Endodermal cell (in vitro differentiated cells): ENCODE measurements at places on chromosomes 13 and 19. TPM values are rescaled to one million over a fixed set of nuclear protein-coding genes. Genes with fewer than 3 reads are reported as not detected.

Gene RNF113B
- not detected in 3 replicates for total RNA-seq

Gene LHB
- not detected in 3 replicates for total RNA-seq

Gene NTN5
- 1.2 TPM in 2 replicates for total RNA-seq

Gene MBD3L2
- total RNA-seq: not detected in 3 replicates

Gene SULT2A1
- 0.16 and 0.18 TPM in 2 replicates for total RNA-seq

Gene DAND5
- total RNA-seq: 0.13 and 0.14 TPM in 2 replicates

Gene FUT1
- 5.4 and 5.5 TPM in 2 replicates for total RNA-seq

Gene TMEM59L
- total RNA-seq: 4.2 and 5.0 TPM in 2 replicates
